T-cell (primary cell): ENCODE measurements at places on chromosomes 5 and 9. TPM values are rescaled to one million over a fixed set of nuclear protein-coding genes. Genes with fewer than 3 reads are reported as not detected.

GRCh38 chr5:72558383-72558782, 51.2 kb upstream of the ZNF366 start:
- no peaks in the 10 kb centered on the region for H3K36me3 ChIP-seq
- DNase-seq, result no peak
- no peak overlapping the region for H3K27ac ChIP-seq
- peaks cover 27% of the 10 kb centered on the region for H3K27me3 ChIP-seq
- no peak overlapping the region for H3K4me3 ChIP-seq
- no peaks in the 10 kb centered on the region for H3K4me1 ChIP-seq

DNA sequence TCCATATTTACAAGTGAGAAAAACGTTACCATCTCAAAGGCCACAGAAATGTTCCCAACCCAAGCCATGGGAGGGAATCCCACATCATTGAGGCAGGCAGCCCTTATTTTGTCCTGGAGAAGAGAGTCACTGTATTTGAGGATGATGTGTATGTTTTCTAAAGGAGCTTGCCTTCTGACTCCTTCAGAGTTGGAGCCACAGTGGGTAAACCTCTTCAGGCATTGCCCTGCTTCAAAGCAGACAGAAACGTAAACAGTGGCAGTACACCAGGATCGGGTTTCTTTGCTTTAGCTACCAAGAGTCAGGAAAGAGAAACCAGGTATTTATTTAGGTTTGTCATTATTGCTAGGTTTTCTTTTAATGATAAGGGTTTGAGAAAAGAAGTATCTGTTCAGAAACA, 45.7 kb downstream of the MUSK start:
- DNase-seq, result no peak
- H3K27ac ChIP-seq, result no peak overlapping the region

TMEM215 gene
- total RNA-seq, result not detected

DNA sequence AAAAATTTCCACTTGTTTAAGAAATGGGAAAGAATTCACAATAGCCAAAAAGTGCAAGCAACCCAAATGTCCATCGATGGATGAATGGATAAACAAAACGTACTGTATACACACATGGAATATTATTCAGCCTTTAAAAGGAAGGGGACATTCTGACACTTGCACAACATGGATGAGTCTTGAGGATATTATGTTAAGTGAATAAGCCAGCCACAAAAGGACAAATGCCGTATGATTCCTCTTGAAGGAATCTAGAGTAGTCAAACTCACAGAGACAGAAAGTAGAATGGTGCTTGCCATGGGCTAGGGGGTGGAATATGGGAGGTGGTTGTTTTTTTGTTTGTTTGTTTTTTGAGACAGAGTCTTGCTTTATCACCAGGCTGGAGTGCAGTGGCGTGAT, 3.8 kb upstream of the ATP6V0E1 start:
- H3K36me3 ChIP-seq, result no peaks in the 10 kb centered on the region
- no peak for DNase-seq
- H3K27ac ChIP-seq, result no peak overlapping the region
- no peaks in the 10 kb centered on the region for H3K27me3 ChIP-seq
- H3K4me3 ChIP-seq, result no peak overlapping the region

MRPS27 gene
- total RNA-seq, result 39.0 TPM

GRCh38 chr9:81410201-81410600, 279.1 kb downstream of the TLE1 start:
- no peaks in the 10 kb centered on the region for H3K36me3 ChIP-seq
- H3K27me3 ChIP-seq, result no peaks in the 10 kb centered on the region
- no peaks in the 10 kb centered on the region for H3K4me1 ChIP-seq
- H3K4me3 ChIP-seq, result no peak overlapping the region

DNA sequence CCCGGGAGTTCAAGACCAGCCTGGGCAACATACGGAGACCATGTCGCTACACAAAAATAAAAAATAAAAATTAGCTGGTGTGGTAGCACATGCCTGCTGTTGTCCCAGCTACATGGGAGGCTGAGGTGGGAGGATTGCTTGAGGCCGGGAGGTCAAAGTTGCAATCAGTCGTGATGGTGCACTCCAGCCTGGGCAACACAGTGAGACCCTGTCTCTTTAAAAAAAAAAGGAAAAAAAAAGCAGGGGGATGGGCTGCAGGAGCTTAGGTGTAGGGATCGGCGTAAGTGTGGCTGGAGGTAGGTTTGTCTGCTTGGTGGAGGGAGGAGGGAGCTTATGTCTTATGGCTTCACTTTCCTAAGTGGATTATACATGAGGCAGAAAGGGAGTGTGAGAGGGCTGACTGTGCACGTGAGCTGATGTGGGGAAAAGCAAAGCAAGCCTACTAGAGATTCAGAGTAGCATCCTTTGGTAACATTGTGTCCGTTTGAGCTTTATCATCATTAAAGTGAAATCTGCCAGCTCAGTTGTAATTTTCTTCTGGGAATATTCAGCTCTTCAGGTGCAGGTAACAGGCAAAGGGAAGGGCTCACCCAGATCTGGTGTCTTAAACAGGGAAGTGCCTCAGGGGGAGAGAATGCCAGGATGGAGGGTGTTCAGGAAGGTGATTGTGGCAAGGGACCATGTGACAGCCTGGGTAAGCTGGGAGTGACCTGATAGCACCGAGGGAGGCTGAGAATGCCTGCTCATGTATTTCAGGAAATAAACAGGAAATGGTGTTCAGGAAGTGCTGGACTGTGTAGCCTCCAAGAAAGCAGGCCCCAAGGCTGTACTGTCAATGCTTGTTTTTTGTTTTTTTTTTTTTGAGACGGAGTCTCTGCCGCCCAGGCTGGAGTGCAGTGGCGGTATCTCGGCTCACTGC, 17.6 kb upstream of the SETX start:
- H3K4me3 ChIP-seq, result no peak overlapping the region
- peaks cover 10% of the 10 kb centered on the region for H3K4me1 ChIP-seq
- H3K27ac ChIP-seq, result no peak overlapping the region
- no peak for DNase-seq
- H3K36me3 ChIP-seq, result peaks cover 2% of the 10 kb centered on the region

DNA sequence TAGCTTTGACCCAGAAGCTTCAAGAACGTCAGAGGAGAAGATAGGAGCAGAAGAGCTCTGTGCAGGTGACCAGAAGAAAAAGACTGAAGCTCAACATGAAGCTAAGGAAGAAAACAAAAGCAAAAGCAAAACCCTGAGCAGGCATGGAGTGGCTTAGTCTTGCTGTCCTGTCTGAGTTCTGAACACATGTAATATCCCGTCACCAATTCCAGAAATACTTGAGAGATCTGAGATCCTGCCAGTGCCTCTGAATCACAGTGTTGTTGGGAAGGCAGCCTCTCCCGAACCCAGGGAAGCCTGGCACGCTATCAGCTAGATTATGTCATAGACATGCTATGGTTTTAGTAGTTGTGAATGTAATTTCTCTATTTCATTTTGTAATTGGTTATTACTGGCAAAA, 235.7 kb downstream of the ICE1 start:
- no peak overlapping the region for H3K27ac ChIP-seq
- H3K4me1 ChIP-seq, result no peaks in the 10 kb centered on the region
- H3K27me3 ChIP-seq, result no peaks in the 10 kb centered on the region
- H3K4me3 ChIP-seq, result no peak overlapping the region
- H3K36me3 ChIP-seq, result no peaks in the 10 kb centered on the region

GRCh38 chr5:69527128-69527770, 32.7 kb upstream of the GTF2H2C start:
- no peaks in the 10 kb centered on the region for H3K36me3 ChIP-seq
- H3K4me1 ChIP-seq, result no peaks in the 10 kb centered on the region
- H3K27ac ChIP-seq, result no peak overlapping the region
- DNase-seq, result no peak

DNA sequence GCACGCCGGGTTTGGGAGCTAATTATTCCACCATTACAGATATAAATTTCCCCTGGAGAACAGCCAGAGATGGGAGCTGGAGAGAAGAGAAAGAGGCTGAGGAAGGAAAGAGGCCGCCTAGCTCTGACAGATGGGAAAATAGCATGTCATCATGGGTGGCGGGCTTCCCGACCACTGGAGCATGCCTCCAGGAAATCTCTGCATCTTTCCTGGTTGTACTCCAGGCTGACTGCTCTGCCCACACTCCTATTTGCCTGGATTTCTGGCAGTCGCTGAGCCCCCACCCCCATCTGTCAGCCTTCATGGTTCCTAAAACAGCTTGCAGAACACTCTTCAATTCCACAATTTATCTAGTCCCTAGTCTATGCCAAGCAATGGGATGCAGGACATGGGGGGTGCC, 14.3 kb upstream of the GABRP start:
- no peaks in the 10 kb centered on the region for H3K4me1 ChIP-seq
- H3K4me3 ChIP-seq, result no peak overlapping the region
- peaks cover 13% of the 10 kb centered on the region for H3K27me3 ChIP-seq
- H3K36me3 ChIP-seq, result no peaks in the 10 kb centered on the region
- no peak overlapping the region for H3K27ac ChIP-seq

GHR gene
- total RNA-seq, result not detected

PCSK5 gene
- 12.1 TPM for total RNA-seq

ELOVL7 gene
- 0.13 TPM for total RNA-seq

TXNDC8 gene
- total RNA-seq, result not detected

- no peak overlapping the region for H3K4me3 ChIP-seq
- no peaks in the 10 kb centered on the region for H3K27me3 ChIP-seq
- no peak for DNase-seq
- H3K4me1 ChIP-seq, result no peaks in the 10 kb centered on the region
- H3K36me3 ChIP-seq, result no peaks in the 10 kb centered on the region
- H3K27ac ChIP-seq, result no peak overlapping the region
Observed at GRCh38 chr9:17138503-17138902, 3.7 kb downstream of the CNTLN start.

DNA sequence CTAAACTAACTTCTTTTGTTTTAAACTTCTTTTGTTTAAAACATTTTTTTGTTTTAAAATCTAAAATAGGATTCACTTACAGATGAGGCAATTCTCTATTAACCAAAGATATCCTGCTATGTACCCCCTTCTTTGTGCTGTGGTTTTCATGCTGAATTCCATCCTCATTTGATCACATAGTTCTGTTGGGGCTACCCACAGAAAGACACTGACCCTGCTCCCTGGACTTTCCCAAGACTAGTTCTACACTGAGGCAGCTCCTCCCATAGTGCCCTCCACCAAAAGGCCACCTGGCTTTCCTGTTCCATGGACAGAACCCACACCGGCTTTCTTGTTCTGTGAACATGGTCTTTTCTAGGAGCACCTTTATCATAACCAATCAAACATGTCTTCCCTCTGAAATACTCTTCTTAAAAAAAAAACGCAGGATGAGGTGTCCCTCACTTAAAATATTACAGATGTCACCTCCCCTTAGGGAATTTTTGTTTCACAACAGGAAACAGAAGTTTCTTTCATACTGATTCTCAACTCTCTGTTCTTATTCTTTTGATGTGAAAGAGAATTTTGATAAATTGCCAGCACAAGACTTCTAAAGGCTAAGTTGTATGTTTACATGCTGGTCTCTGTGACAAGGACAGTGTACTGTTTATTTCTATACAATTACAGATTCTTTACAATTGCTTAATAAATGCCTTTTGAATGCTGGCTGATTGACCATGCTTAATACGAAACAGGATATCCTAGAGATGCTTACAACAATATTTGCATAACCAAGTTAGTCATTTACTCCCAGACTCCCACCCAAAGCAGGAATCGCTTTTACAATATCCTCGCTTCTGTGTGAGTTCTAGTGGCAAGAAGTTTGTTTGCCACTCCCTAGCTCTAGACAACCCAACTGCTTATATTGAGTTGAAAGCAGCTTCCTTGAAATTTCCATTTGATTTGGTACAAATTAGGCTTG, 300.4 kb downstream of the DTWD2 start:
- H3K4me1 ChIP-seq, result no peaks in the 10 kb centered on the region
- H3K27ac ChIP-seq, result no peak overlapping the region
- H3K4me3 ChIP-seq, result no peak overlapping the region
- no peaks in the 10 kb centered on the region for H3K27me3 ChIP-seq

DNA sequence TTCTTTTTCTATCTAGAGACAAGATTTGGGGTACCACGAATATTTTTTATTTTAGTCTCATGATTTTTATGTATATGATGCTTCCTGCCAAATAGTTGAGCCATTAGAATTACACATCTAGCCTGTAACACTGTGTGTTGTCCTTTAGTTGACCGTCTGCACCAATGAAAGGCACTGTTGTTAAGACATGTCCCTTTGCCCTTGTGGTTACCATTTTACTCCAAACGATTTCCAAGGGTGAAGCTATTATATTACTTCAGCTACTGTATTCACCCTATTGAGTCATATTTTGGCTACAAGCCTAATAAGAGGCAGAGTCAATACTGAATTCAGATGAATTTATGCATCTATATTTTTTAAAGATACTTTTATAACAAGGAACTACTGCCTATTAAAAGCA, 207.6 kb downstream of the CETN3 start:
- no peak for DNase-seq
- H3K4me3 ChIP-seq, result no peak overlapping the region
- H3K4me1 ChIP-seq, result no peaks in the 10 kb centered on the region
- H3K27ac ChIP-seq, result no peak overlapping the region
- no peaks in the 10 kb centered on the region for H3K36me3 ChIP-seq
- no peaks in the 10 kb centered on the region for H3K27me3 ChIP-seq
